ENCODE measurements at places on chromosomes 3 and 15. TPM values are rescaled to one million over a fixed set of nuclear protein-coding genes. Genes with fewer than 3 reads are reported as not detected.

GRCh38 chr15:80199366-80199765, 46.6 kb downstream of the FAH start:
- H3K27ac ChIP-seq = no peak overlapping the region
- no peaks in the 10 kb centered on the region for H3K27me3 ChIP-seq
- H3K4me3 ChIP-seq = no peak overlapping the region

DNA sequence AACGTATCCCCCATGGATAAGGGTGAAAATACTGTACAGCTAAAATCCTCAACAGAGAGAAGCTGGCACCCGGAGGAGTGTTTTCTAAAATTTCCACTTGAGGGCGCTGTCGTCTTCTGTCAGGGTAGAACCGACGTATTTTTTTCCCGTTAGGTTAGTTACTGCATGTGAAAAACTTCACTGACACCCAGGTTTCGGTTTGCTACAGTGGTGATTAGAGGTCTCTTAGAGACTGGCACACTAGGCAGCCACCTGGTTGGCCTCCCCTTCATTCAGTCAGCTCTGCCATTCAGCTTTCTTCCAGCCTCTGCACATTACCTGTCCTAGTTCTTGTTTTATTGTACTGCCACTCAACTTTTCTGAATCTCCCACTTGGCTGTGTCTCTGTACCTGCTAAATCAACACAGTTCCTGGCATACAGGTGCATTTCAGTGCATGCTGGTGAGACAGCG, 18.4 kb downstream of the CCK start:
- H3K4me3 ChIP-seq = no peak overlapping the region
- no peaks in the 10 kb centered on the region for H3K36me3 ChIP-seq
- no peaks in the 10 kb centered on the region for H3K4me1 ChIP-seq
- no peak for DNase-seq
- H3K27ac ChIP-seq = no peak overlapping the region
- peaks cover 23% of the 10 kb centered on the region for H3K27me3 ChIP-seq

DNA sequence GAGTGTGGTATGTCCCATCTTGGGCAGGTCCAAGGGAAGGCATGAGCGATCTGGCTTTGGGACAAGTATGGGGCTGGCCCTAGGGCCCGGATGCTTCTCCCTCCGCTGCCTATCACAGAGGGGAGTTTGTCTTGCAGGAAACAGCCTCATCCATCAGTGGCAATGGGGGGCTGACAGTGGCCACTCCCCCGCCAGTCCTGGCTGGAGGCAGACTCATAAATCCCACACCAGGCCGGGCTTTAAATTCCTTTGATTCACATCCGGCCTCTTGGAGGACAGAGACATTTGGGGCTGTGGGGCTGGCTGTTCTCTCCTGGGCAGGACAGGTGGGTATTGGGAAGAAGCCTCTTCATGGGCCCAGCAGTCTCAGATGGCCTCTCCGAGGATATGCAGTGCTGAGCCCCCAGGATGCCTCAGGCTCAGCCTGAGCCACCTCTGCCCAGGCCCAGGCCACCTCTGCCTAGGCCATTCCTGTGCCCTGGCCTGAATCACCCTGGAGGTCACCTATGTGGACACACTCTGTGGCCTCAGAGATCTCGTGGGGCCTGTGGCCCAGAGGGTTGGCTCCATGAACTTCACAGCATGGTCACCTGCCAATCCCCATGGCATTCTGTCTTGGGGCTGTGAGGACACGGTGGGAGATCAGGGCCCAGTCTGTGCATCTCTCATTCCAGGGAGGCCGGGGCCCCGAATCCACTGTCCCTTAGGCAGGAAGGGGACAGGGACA, 84.2 kb upstream of the GOLGA6L4 start:
- H3K4me3 ChIP-seq = no peak overlapping the region
- no peaks in the 10 kb centered on the region for H3K36me3 ChIP-seq
- no peaks in the 10 kb centered on the region for H3K4me1 ChIP-seq
- no peaks in the 10 kb centered on the region for H3K27me3 ChIP-seq

GRCh38 chr15:85691350-85692240, 103.1 kb downstream of the KLHL25 start:
- peak overlapping the region; percentile 81 for H3K27ac ChIP-seq
- peak; percentile 79 for DNase-seq
- peak overlapping the region; percentile 2 for H3K4me3 ChIP-seq
- H3K36me3 ChIP-seq = peaks cover 28% of the 10 kb centered on the region

- H3K4me3 ChIP-seq = no peak overlapping the region
- peaks cover 4% of the 10 kb centered on the region for H3K36me3 ChIP-seq
- no peak overlapping the region for H3K27ac ChIP-seq
- H3K4me1 ChIP-seq = peaks cover 49% of the 10 kb centered on the region
These were observed 53.2 kb downstream of the MEF2A start for GRCh38 chr15:99618941-99619411.

DNA sequence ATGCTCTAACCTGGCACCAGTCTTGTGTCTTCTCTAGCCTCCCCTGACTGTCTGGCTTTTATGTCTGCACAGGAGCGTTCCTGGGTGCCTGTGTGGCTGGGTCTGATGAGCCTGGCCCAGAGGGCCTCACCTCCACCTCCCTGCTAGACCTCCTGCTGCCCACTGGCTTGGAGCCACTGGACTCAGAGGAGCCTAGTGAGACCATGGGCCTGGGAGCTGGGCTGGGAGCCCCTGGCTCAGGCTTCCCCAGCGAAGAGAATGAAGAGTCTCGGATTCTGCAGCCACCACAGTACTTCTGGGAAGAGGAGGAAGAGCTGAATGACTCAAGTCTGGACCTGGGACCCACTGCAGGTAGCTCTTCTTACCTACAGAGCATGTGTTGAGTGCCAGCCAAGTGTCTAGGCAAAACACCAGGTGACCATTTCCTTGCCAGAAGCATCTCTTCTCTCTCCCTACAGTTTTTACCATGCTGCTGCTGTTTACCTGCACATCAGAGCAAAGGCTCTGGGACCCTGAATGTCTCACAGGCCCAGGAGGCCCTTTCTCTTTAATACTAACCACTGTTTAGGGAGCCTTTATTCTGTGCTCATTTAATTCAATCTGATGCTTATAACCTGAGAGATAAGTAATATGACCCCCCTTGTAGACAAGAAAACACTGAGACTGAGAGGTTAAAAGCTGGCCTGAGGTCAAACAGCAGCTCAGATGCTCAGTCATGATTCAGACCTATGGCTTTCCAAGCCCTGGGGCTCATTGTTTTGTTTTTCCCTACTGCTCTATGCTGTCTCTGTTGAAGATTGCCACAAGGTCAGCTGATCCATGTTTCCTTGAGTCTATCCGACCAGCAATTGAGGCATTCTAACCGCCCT, 10.4 kb downstream of the PODXL2 start:
- no peak overlapping the region for H3K4me3 ChIP-seq
- H3K27ac ChIP-seq = no peak overlapping the region
- H3K27me3 ChIP-seq = no peaks in the 10 kb centered on the region
- no peaks in the 10 kb centered on the region for H3K36me3 ChIP-seq
- no peak for DNase-seq

DNA sequence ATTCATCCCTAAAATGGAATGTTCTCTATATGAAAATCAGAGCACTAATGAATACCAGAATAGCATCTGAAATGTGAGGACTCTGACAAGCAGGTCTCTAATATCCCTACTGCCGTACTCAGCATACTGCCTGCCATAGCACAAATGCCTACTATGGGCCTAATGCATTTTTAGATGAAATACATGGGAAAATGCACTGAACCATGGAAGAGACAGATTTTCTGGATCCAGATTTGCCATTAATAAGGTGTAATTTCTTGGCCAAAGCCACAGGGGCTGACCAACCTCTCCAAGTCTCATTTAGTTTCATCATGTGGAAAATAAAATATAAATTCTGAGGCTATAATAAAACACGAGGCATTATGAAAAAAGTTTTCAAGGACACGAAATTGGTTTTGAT, 123.8 kb downstream of the CBLB start:
- no peak overlapping the region for H3K4me3 ChIP-seq
- H3K36me3 ChIP-seq = no peaks in the 10 kb centered on the region
- DNase-seq = no peak
- peak overlapping the region; percentile 27 for H3K27ac ChIP-seq
- H3K27me3 ChIP-seq = no peaks in the 10 kb centered on the region

- no peak overlapping the region for H3K4me3 ChIP-seq
- H3K36me3 ChIP-seq = no peaks in the 10 kb centered on the region
- H3K27ac ChIP-seq = no peak overlapping the region
- DNase-seq = no peak
- H3K27me3 ChIP-seq = peaks cover 25% of the 10 kb centered on the region
These were observed 3.8 kb upstream of the OR4F15 start for GRCh38 chr15:101808201-101808600.

DNA sequence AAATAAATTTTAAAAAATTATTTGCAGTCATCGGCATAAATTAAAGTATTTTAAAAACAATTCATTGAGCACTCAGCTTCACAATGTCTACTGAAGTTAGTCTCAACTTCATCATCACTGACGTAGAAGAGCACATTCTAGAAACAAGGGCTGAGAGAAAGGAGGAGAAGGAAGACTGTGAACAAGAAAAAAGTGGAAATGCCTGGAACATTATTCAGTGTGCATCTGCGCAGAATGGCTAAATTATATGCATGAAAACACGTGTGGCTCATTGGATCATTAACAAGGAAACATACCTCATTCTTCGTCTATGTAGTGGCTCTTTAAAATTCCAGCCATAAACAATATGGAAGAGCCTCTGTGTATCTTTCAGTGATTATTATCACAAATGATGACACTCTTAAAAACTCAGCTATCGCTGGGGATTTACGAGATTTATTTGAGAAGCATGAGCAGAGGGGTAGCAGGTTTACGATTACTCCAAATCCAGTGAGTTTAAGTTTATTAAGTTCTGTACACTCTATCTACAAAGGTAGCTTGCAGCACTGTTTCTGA, 404.2 kb upstream of the CDIN1 start:
- H3K4me3 ChIP-seq = no peak overlapping the region
- no peaks in the 10 kb centered on the region for H3K36me3 ChIP-seq
- H3K4me1 ChIP-seq = no peaks in the 10 kb centered on the region
- H3K27ac ChIP-seq = no peak overlapping the region

DNA sequence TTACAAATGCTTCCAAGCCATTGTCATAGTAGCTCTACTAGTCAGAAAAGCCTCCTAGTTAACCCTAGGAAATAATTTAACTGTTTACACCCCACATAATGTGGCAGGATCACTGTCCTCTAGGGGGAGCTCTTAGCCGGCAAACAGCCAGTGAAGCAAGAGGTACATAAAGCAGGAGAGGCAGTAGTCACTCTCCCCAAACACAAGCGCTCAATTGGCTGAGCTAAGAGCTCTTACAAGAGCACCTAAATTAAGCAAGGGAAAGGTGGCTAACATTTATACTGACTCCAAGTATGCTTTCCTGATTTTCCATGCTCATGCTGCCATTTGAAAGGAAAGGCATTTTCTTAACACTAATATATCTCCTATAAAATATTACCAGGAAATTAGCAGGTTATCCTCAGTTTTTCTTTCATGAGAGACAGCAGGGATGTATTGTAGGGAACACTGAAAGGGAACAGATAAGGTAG, 37.6 kb downstream of the NCEH1 start:
- H3K27ac ChIP-seq = no peak overlapping the region
- H3K4me3 ChIP-seq = no peak overlapping the region
- peaks cover 43% of the 10 kb centered on the region for H3K4me1 ChIP-seq
- no peaks in the 10 kb centered on the region for H3K36me3 ChIP-seq
- DNase-seq = no peak
- H3K27me3 ChIP-seq = no peaks in the 10 kb centered on the region

GRCh38 chr15:70410371-70410985, 312.8 kb upstream of the TLE3 start:
- no peak overlapping the region for H3K27ac ChIP-seq
- H3K27me3 ChIP-seq = no peaks in the 10 kb centered on the region
- H3K4me1 ChIP-seq = no peaks in the 10 kb centered on the region
- no peaks in the 10 kb centered on the region for H3K36me3 ChIP-seq
- no peak for DNase-seq
- H3K4me3 ChIP-seq = no peak overlapping the region

- H3K4me1 ChIP-seq = no peaks in the 10 kb centered on the region
- H3K27me3 ChIP-seq = no peaks in the 10 kb centered on the region
- no peak overlapping the region for H3K4me3 ChIP-seq
- no peaks in the 10 kb centered on the region for H3K36me3 ChIP-seq
- H3K27ac ChIP-seq = no peak overlapping the region
- DNase-seq = no peak
These were observed 182.6 kb downstream of the ZPLD1 start for GRCh38 chr3:102617381-102617780.

- no peak overlapping the region for H3K27ac ChIP-seq
- no peak overlapping the region for H3K4me3 ChIP-seq
- H3K4me1 ChIP-seq = no peaks in the 10 kb centered on the region
- DNase-seq = no peak
- no peaks in the 10 kb centered on the region for H3K36me3 ChIP-seq
- no peaks in the 10 kb centered on the region for H3K27me3 ChIP-seq
These were observed 81.0 kb downstream of the PLXNA1 start for GRCh38 chr3:127063916-127064315.

GRCh38 chr3:177145381-177145780, 51.9 kb downstream of the TBL1XR1 start:
- peaks cover 100% of the 10 kb centered on the region for H3K4me1 ChIP-seq
- DNase-seq = no peak
- no peaks in the 10 kb centered on the region for H3K36me3 ChIP-seq
- H3K27ac ChIP-seq = peak overlapping the region; percentile 11
- H3K4me3 ChIP-seq = no peak overlapping the region

- peaks cover 51% of the 10 kb centered on the region for H3K4me1 ChIP-seq
- H3K27me3 ChIP-seq = no peaks in the 10 kb centered on the region
- H3K36me3 ChIP-seq = no peaks in the 10 kb centered on the region
- peak overlapping the region; percentile 82 for H3K27ac ChIP-seq
- peak overlapping the region; percentile 11 for H3K4me3 ChIP-seq
These were observed 315.8 kb upstream of the SATB1 start for GRCh38 chr3:18740631-18741583.

GRCh38 chr3:125684199-125684598, 88.9 kb upstream of the OSBPL11 start:
- peaks cover 4% of the 10 kb centered on the region for H3K4me1 ChIP-seq
- H3K27ac ChIP-seq = no peak overlapping the region

The MYL3 gene
- total RNA-seq = 3.1 TPM

The GRK7 gene
- not detected for total RNA-seq

The MED12L gene
- total RNA-seq = 4.0 TPM

The OIP5 gene
- total RNA-seq = 2.4 TPM

The KNG1 gene
- total RNA-seq = not detected

The DLL4 gene
- 15.6 TPM for total RNA-seq

The SIDT1 gene
- 42.9 TPM for total RNA-seq

The SCN11A gene
- 0.65 TPM for total RNA-seq

The PPARG gene
- 27.4 TPM for total RNA-seq

The SOX14 gene
- total RNA-seq = not detected
